ENCODE measurements at places on chromosomes 2 and 18.

DNA sequence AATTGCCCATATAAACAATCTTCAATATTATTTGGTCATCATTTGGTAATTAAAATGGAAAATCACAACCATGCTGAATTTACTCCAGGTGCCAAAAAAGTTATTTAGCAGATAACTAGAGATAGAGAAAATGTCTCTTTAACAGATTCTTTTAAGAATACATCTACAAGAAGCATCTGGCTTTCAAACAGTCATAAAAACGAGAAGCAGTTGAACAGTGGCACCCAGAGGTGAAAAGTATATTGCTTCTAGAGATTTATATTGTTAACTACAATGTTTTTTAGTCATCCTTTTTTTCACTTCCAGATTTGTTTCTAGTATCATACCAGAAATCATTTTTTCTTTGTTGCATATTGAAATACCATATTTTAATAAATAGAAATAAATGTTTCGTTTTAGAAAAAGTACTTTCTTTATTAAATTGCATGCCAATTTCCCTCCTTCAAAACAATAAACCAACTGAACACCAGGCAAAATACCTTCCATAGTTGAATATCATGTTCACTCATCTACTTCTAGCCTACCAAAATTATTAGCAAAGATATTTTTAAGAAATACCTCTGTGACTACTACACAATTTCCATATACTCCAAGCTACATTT lies 65.4 kb upstream of the HNRNPA3 start:
- DNase-seq, result no peak

DNA sequence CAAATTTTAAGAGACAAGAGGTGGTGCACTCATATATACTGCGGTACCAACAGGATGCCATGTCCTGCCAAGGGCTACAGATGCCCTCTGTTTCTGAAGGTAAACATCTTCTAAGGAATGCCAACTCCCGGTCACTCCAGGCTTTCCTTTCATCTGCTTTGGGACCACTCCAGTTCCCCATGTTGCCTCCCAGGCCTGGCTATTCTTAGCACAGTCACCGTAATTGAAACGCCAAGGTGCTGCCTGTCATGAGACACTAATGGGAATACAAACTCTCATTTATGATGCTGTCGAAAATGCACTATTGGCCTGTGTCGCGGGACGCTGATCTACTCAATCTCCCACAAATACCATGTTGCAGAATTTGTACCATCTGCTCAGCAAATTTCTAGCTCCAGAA lies 79.6 kb downstream of the KLF7 start:
- DNase-seq, result no peak

DNA sequence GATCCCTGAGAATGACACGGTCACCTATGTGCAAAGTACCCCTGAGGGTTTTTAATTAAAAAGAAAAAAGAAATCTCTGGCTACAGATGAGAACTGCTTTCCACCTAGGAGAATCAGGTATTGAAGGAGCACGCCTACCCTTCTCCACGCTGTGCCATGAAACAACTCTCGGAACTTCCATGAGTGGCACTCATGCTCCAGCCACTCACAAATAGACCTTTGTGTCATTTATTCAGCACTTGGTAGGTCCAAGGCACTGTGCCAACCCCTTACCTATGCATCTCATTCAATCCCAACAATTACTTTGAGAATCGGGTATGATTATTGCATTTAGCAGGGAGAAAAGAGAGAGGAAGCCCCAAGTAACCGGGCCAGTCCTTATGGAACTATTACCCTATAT lies 44.9 kb upstream of the TTC39C start:
- no peak for DNase-seq

DNA sequence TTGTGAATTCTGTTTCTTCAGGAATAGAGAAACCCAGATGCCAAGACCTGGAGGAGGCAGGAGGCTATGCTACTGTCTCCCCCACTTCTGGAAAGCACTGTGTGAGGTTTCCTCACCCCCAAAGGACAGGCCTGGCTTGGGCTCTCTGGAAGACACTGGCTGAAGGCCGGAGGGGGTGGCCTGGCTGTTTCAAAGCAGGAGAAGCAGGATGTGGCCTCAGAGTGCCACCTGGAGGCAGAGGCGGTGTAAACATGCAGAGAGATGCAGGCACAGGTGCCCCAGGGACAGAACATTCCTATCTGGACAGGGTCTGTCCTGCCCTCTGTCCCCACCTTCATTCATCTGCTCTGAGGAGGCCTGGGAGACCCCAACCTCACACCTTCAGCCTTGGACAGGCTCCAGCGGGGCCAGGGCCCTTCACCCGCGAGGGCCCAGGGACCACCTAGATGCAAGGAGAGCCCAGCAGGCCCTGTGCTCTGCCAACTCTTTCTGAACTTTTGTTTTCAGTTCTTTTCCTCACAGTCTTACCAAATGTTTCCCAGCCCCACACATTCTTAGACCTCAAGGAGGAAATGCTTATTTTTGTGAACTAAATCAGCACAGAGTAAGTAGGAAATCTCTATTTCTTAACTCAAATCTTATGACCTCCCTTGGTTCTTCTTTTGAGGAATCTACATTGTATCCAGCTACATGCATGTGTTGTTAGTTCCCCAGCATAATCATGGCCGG lies 79.2 kb downstream of the LONRF2 start:
- peak; percentile 87 for DNase-seq

DNA sequence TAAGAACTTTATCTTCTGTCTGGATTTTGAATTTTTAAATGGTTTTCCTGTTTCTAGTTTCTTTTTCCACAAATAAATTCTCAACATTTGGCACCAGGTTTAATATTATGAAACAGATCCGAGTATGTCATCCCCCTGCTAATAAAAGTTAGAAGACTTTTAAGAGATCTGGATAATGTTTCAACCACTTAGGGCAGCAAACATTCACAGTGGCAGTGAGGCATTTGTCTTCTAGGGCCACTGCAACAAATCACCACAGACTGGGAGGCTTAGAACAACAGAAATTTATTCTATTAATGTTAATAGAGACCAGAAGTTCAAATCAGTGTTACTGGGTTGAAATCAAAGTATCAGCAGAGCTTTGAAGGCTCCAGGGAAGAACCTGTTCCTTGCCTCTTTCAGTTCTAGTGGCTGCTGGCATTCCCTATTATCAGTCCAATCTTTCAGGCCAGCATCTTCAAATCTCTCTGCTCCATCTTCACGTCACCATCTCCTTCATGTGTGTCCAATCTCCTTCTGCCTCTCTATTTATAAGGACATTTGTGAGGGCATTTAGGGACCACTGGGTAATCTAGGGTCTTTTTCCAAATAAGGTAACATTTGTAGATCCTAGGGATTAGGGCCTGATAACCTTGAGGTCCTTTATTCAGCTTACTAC lies 23.4 kb downstream of the ACSL3 start:
- DNase-seq, result no peak

- peak; percentile 37 for DNase-seq
Measured at GRCh38 chr2:675982-676646, 1.1 kb downstream of the TMEM18 start.

Data from HuH-7 (cell line).